ENCODE measurements at places on chromosomes 7 and 10. TPM values are rescaled to one million over a fixed set of nuclear protein-coding genes. Genes with fewer than 3 reads are reported as not detected.
A peak's percentile ranks its signal among the peaks of the same experiment; 100 is the strongest.

ANXA8L1 gene
- total RNA-seq = 0.27 TPM

MUC3A gene
- total RNA-seq = not detected

NMT2 gene
- 13.7 TPM for total RNA-seq

IFIT1 gene
- 4.4 TPM for total RNA-seq

SLC18A3 gene
- not detected for total RNA-seq

PNLIPRP2 gene
- not detected for total RNA-seq

APBB1IP gene
- total RNA-seq = not detected

DRGX gene
- total RNA-seq = not detected

CD36 gene
- total RNA-seq = 0.39 TPM

DNA sequence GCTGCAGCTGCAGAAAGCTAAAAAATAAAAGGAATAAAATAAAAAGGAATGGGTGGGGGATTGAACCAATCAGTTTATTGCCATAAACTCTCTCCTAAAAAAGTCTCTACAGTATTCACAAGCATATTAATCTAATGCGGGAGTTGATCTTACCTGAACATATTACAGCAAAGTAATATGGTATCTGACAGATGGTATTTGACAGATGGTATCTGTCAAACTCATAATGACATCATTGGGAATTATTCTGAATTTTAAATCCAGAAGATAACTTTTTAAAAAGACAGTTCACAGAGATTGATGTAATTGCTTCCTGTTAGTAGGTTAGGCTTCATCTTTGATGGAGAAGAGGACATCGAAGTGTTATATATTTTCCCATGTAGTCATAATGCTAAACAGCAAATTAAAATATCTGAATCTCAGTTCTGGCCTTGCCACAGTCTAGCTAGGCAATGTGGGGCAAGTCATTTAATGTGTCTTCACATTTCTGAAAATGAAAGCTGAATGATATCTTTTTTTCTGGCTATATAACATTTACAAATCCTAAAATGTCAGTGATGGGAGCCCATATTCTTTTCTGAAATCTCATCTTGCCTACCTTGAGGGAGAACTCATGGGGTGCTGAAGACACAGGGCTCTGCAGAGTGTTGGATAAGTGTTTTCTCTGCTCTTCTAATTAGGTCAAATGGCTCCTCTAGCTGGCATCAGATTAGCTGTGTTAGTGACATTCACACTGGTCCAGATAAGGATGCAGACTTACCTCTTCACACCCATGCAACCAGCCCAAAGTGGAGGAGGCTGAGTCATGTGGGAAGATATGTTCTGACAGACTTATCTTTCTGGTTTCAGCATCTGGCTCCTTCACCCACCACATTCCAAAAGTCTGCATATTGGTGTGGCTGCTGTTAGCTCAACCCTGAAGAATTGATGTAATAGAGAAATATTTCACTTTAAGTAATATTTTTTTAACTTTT is 2.1 kb upstream of the LIPM start:
- DNase-seq = no peak

DNA sequence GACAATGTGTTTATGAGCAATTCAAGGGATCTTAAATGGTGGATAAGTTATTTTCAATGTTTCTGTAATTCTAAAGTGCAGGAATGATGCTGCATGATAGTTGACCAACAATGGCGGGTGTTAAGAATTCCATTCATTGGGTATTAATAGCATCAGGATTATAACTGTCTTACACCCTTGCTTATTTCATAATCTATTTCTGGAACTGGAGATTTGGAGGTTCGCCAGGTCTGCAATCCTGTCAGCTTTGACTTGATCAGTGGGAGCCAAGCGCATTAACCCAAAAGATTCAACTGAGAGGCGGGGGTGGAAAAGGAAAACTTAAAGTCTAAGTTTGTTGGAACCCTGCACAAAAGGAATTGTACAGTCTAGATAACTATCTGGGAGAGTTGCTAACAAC is 114.9 kb upstream of the ZEB1 start:
- no peak for DNase-seq

- DNase-seq = no peak
Observed at GRCh38 chr7:93562936-93563335, 11.6 kb downstream of the CALCR start.

- DNase-seq = no peak
Observed at GRCh38 chr7:27251652-27252590, 9.3 kb downstream of the EVX1 start.

DNA sequence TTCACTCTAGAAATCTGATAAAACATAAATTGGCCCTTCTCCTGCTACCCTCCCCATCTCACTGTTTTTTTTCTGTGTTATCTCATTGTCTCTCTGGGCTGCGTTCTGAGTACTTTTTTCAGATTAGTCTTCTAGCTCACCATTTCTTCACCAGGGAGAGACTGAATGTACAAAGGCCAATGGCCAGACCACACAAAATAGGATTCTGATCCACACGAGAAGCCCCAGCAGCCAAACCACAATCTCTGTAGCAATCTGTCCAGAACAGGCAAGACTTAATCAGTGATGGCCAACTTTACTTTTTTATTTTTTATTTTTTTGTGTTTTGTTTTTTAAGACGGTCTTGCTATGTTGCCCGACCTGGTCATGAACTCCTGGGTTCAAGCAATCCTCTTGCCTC is 55.9 kb upstream of the PAPSS2 start:
- DNase-seq = no peak

GRCh38 chr7:149090397-149091195 is at the start of gene ZNF786:
Gene ZNF786 (minus strand): TSS chr7:149090718. CDS start chr7:149090640, 78 bp downstream.
- peak; percentile 96 for DNase-seq

DNA sequence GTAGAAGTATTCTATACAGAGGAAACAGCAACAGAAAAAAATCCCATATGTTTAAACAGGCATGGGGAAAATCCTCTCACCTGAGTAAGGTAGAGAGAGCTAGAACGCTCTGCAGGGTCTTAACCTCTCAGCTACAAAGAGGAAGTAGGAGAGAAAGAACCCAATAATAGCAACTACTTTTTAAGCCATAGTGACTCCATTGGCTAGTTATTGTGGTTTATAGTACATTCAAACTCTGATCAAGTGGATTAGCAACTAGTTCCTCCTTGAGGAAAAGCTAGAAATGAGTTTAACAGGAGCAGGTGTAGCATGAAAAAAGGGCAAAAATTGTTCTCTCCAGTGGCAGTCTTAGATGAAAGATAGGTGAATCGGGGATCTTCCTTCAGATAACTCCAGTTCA is 89.7 kb downstream of the HGF start:
- no peak for DNase-seq

DNA sequence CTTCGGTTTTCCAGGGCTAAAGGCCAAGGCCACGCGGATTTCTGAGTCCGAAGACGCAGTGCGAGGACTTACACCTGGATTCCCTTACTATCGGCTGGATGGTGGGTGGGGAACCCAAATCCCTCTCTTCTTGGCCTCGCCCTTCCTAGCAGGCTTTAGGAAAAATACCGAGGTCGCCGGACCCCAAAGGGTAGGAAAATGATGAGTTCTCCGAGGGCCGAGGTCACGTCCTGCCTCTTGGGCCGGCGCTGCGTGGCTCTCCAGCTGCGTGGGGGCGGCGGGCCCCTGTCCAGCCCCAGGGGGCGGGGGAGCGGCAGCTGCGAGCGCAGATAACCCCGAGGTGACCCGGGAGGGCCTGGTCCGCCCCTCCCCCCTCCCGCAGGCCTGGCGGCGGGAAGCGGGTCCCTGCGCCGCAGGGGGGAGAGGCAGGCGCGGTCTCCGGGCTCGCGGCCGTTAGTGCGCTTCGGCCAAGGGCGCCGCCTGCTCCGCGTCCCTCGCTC is 805 bp upstream of the HMX3 start:
- DNase-seq = no peak

DNA sequence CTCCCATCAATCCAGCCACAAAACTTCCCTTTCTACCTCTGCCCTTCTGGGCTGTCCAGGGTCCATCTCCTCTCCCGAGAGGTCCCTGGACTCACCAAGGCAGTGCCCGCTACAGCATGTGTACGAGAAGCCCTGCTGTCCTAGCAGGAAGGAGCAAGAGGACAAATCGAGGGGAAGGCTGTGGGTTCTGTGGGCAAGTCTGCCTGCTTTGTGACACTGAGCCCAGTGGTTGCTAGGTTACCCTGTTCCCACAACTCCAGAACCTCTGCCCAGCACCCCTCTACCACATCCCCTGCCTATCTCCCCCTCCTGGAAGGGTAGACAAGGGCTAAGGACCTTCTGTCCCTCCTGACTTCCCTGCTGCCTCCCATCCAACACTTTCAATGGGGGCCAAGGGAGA is at the start of gene TBATA:
TSS of gene TBATA (minus strand) at position 188 of the 400 bp plus-strand sequence. CDS start 1,998 bp downstream, outside the sequence.
- no peak for DNase-seq

DNA sequence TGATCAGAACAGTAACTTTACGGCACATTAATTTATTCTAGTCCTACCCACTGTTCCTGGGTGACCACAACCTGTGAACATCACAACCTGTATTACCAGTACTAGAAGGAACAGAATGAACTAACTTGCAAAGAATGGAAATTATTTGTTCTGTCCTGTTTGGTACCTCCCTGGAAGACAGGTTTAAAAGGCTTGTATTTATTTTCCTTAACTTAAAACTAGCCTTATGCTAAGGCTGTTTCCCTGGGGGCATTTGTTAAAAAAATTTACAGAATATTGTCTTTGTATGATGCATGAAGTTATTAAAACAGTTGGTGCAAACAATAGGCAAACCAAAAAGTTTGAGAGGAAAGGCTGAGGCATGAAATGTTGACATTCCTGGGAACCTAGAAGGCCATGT is 132.7 kb downstream of the DNAJC1 start:
- DNase-seq = no peak

DNA sequence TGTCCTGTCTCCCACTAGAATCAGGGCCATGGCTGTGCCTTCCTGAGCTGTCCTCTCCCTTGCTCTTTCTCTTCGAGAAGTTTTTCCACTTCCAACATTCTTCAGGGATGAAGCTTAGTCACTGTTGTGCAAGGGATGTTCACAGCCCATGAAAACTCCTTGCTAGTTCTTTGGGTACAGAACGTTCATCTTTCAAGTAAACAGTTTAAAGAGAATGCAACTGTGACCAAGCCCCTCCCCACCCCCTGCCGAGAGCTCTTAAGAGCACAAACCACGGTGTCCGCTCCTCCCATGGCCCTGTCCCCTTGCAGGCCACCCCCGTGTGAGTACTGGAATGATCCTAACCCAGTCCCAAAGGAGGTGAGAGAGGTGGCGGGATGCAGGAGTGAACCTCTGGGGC is 161.1 kb upstream of the RHEB start:
- no peak for DNase-seq

DNA sequence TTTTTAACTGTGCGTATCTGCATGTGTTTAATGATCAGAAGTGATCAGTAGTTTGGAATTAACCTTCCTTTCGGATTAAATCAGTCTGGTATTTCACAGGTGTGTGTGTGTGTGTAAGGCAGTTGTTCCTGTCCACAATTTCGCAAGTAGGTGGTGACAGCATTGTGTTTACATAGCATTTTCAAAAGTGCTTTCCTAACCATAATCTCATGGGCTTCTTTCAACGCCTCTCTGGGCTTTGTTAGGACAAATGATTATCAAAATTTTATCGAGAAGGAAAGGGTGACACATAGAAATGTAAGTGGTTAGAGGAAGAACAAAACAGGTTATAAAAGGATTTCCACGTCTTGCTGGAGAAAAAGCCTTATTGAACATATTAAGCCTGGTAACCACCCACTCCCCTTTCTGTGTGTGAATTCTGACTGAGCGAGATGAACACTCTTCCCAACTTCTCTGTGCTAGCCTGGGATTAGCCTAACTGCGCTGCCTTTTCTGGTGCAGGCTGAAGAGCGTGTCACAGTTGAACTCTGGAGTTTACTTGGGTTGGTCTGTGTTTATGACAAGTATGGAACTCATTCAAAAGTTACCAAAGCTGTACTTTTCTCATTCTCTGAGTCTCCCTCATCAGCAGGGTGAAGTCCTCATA is 292.3 kb upstream of the PITRM1 start:
- no peak for DNase-seq

GRCh38 chr7:113320419-113320818 is 202.1 kb upstream of the SMIM30 start:
- DNase-seq = no peak

GRCh38 chr7:29113384-29114102 is 32.8 kb downstream of the CPVL start:
- DNase-seq = no peak

- DNase-seq = no peak
Observed at GRCh38 chr7:119482209-119482608, 790.8 kb upstream of the KCND2 start.

DNA sequence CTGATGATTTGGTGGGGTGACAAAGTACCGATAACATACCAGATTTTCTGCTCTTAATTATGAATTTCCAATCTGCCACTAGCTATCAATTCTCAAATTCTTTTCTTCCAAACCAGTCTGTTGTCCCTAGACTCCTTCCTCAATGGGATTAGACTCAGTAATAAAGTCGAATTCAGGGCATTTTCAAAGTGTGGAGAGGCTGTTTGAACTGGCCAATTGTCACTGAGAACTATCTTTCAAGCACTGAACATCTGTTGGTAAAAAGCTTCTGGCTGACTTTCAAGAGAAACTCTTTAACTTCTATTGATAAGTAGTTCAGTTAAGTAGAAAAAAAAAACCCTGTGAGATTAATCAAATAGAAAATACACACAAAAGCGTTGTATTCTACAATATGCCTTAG is 108.9 kb downstream of the SAMD9 start:
- no peak for DNase-seq

DNA sequence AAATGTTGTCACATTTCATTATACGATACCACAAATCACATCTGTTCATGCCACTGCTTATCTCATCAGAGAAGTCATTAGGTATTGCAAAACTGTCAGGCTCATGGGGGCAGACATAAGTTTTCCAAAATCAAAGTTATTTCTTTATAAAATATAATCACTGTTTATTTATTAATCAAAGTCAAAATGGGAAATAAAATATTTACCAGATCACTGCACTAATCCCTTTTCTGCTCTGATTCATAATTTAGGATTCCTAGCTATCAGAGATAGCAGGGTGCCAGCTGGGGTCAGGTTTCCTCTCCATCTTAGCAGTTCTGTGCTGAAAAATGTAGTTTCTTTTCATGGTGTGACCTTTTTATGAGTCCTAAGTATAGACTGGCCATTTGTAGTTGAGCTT is 117.7 kb upstream of the LANCL2 start:
- DNase-seq = no peak

GRCh38 chr7:98795741-98796493 is 73.9 kb downstream of the TMEM130 start:
- no peak for DNase-seq

DNA sequence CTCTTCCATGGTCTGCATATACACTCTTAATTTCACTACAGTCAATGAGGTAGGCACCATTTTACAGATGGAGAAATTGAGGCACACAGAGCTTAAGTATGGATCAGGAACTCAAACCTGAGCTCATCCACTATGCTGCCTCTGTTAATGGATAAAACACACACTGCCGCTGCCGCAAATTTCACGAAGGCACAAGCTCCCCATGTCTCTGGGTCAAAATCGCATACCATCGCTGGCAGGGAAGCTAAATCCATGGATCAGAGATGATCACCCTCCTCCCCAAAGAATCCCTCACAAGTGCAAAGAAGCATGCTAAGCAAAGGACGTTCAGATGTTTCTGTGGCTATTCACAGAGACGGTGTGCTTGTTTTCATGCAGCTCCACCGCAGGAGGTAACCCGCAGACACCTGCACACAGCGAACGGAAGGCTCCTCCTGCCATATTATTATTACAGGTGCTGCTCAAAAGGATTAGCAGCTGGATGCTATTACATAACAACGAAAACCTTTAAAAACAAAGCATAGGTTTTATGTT is 109.3 kb downstream of the UBE2H start:
- DNase-seq = no peak

GRCh38 chr7:90727412-90727811 is 131.3 kb downstream of the CDK14 start:
- DNase-seq = no peak

GRCh38 chr10:113084031-113084430 is 134.0 kb downstream of the TCF7L2 start:
- no peak for DNase-seq

- DNase-seq = no peak
Observed at GRCh38 chr7:115133248-115133647, 211.4 kb downstream of the MDFIC start.

All from chondrocyte (in vitro differentiated cells).